Heart right ventricle (tissue), 16 donors: ENCODE measurements at places on chromosomes 16 and 17. TPM values are rescaled to one million over a fixed set of nuclear protein-coding genes. Genes with fewer than 3 reads are reported as not detected.

DNA sequence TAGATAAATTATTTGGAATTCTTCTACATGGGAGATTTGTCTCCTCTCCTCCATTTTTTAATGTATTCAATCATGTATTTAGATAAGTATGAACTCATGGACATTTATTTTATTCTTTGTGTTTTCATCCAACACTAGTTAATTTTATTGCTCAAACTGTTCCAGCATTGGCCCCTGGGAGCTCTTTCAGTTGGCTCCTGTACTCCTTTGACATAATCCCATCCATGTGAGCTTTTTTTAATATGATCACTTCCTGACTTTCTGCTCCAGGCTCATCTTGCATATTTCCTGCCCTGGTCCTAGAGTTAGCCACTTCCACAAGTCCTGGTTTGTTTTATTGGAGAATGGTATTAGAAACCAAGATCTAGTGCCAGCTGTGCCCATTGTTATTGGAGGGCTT is 419.0 kb upstream of the CDH11 start:
- no peak overlapping the region for H3K4me3 ChIP-seq
- no peaks in the 10 kb centered on the region for H3K4me1 ChIP-seq
- DNase-seq, result no peak
- H3K27me3 ChIP-seq, result no peaks in the 10 kb centered on the region
- no peaks in the 10 kb centered on the region for H3K36me3 ChIP-seq

GRCh38 chr17:68886401-68886800 is 68.8 kb downstream of the ABCA8 start:
- no peak overlapping the region for H3K27ac ChIP-seq
- no peak overlapping the region for H3K4me3 ChIP-seq
- H3K4me1 ChIP-seq, result no peaks in the 10 kb centered on the region
- no peak for DNase-seq

OR4D1 gene
- total RNA-seq, result not detected

DNA sequence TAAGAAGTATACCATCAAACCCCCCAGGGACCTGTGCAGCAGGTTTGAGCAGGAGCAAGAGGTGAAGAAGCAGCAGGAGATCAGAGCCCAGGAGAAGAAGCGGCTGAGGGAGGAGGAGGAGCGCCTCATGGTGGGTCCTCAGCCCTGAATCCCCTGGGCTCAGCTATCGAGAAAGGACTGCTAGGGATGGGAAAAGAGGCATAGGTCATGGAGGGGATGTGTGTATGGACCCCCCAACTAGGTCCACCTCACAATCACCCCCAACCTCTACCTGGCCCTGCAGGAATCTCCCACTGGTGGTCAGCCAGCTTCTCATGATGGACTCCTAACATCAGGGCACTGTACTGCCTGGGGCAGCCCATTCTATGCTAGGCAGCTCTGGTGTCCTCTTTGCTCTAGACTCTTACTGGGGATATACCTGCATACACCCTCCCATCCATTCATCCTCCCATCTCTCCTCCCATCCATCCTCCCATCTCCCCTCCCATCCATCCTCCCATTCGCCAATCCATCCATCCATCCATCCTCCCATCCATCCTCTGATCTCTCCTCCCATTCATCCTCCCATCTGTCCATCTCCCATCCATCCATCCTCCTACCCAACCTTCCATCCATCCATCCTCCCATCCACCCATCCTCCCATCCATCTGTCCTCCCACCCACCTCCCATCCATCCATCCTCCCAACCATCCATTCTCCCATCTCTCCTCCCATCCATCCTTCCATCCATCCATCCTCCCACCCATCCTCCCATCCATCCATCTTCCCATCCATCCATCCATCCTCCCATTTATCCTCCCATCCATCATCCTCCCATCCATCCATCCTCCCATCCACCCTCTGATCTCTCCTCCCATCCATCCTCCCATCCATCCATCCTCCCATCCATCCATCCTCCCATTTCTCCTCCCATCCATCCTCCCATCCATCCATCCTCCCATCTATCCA is 10.6 kb downstream of the DRC7 start:
- no peaks in the 10 kb centered on the region for H3K4me1 ChIP-seq
- H3K27me3 ChIP-seq, result no peaks in the 10 kb centered on the region
- no peak overlapping the region for H3K27ac ChIP-seq
- DNase-seq, result no peak
- H3K4me3 ChIP-seq, result no peak overlapping the region

CHST4 gene
- total RNA-seq, result not detected

DNA sequence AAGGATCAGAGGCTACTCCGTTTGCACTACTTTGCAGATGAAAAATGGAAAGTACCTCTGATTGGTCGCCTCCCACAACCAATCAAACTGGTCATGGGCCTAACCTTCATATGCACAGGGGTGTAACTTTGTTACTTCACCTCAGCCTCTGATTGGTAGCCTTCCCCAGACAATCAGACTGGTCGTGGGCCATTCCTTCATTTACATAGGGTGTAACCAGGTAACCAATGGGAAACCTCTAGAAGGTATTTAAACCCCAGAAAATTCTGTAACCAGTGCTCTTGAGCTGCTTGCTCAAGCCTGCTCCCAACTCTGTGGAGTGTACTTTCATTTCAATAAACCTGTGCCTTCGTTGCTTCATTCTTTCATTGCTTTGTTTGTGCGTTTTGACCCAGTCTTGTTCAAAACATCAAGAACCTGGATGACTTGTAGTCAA is 39.2 kb upstream of the USP22 start:
- no peak for DNase-seq
- H3K27ac ChIP-seq, result no peak overlapping the region
- H3K36me3 ChIP-seq, result no peaks in the 10 kb centered on the region
- H3K4me1 ChIP-seq, result no peaks in the 10 kb centered on the region

DNA sequence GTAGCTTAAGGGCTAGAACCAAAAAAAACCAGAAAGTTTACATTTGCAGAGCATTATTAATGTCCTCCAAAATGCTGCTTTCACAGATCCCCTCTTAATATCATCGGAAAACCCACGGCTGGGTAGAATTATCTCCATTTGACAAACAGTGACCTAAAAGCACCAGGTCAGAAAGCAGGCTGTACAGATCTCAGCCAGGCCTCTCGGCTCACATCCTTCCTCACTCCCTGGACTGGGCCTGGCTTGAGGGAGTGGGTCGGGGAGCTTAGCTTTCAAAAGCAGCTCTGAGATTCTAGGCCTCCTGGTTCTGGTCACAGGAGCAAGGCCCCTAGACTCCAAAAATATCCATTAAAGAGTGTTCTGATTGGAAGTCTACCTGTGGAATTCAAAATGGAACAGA is 9.1 kb upstream of the SLC12A3 start:
- H3K4me3 ChIP-seq, result no peak overlapping the region
- no peaks in the 10 kb centered on the region for H3K36me3 ChIP-seq
- H3K4me1 ChIP-seq, result no peaks in the 10 kb centered on the region
- DNase-seq, result no peak
- no peak overlapping the region for H3K27ac ChIP-seq

DNA sequence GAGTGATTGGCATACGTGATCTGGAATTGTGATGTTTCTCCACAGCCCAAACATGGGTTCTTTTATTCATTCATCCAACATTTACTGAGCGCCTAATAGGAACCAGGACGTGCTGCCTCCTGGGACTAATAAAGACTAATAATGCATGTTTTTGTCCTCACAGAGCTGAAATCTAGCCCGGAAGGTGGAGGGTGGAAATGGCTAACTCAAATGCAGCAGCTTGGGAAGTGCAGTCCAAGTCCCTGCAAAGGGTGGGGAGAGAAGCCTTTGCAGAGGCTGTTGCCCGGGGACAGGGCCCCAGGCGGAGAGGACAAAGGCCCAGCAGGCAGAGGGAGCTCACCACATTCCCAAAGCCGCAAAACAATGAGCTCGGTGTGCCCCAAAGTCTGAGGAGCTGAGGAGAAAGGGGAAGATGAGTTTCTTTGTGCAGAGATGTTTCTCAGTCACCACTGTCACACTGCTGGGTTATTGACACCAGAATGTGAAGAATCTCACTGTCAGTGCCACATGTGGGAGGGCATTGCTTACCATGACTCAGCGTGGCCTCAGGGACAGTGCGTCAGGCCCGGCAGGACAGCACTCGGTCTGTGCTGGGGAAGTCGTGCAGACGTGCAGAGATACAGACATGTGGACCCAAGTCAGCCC is 118.2 kb upstream of the CHMP6 start:
- peaks cover 10% of the 10 kb centered on the region for H3K36me3 ChIP-seq
- H3K27ac ChIP-seq, result no peak overlapping the region
- H3K27me3 ChIP-seq, result no peaks in the 10 kb centered on the region

EMP2 gene
- 54.6 TPM for total RNA-seq

LDHD gene
- 93.1 TPM for total RNA-seq

SLC6A2 gene
- total RNA-seq, result not detected

ATF7IP2 gene
- total RNA-seq, result 34.0 TPM

NDE1 gene
- total RNA-seq, result 24.5 TPM

- H3K4me3 ChIP-seq, result no peak overlapping the region
- no peak for DNase-seq
- peak overlapping the region; percentile 66 for H3K27ac ChIP-seq
Measured at GRCh38 chr17:63645775-63646487, 23.7 kb downstream of the MAP3K3 start.

DNA sequence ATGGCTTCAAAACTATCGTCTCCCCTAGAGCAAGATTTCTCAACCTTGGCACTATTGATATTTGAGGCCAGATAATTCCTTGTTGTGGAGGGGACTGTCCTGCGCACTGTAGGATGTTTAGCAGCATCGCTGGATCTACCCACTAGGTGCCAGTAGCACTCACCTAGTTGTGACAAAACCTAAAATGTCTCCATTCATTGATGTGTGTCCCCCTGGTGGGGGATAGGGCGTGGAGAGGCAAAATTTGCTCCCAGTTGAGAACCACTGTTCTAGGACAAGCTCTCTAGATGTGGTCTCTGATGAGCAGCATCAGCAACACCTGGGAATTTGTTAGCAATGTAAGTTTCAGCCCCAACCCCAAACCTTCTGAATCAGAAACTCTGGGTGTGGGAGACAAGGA is 259.0 kb downstream of the XYLT1 start:
- no peaks in the 10 kb centered on the region for H3K4me1 ChIP-seq
- DNase-seq, result no peak
- H3K4me3 ChIP-seq, result no peak overlapping the region
- no peaks in the 10 kb centered on the region for H3K36me3 ChIP-seq
- H3K27me3 ChIP-seq, result no peaks in the 10 kb centered on the region

CRK gene
- 46.4 TPM for total RNA-seq

DNA sequence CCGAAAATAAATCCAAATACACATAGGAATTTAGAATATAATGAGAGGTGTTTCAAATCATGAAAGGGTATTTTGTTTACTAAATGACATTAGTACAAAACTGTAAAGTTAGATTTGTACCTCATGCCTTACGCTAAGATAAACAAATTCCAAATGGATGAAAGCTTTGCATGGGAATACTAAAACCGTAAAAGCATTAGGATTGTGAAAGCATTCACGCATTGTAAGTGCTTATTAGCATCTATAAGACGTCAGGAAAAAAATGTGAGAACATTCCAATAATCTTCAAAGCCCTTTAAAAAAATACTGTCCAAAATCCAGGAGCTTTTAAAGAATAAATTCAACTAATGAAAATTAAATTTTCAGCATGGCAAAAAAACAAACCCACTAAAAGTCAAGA is 24.8 kb upstream of the ALOX15 start:
- no peaks in the 10 kb centered on the region for H3K4me1 ChIP-seq
- H3K27me3 ChIP-seq, result no peaks in the 10 kb centered on the region
- no peak overlapping the region for H3K4me3 ChIP-seq
- no peak overlapping the region for H3K27ac ChIP-seq

DNA sequence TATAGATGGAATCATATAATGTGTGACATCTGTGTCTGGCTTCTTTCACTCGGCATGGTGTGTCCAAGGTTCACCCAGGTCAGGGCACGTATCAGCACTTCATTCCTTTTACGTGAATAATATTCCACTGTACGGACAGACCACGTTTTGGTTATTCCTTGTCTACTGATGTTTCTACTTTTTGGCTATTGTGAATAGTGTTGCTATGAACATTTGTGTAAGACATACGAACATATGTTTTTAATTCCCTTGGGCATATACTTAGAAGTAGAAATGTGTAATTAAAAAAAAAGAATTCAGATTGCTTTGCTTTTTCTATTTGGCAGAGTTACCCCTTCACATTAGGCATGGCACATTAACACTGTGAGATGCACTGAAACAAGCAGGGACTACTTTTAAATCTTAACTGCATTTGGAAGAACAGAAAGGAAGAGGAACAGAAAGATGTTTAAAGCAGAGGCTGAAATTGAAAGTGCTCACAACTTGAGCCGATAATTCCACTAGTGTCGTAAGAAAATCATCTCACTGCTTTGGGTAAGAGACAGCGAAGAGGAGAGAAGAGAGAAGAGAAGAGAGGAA is 105.3 kb downstream of the VPS53 start:
- no peak overlapping the region for H3K27ac ChIP-seq
- H3K4me1 ChIP-seq, result no peaks in the 10 kb centered on the region
- no peaks in the 10 kb centered on the region for H3K27me3 ChIP-seq
- H3K36me3 ChIP-seq, result no peaks in the 10 kb centered on the region
- no peak for DNase-seq

DNA sequence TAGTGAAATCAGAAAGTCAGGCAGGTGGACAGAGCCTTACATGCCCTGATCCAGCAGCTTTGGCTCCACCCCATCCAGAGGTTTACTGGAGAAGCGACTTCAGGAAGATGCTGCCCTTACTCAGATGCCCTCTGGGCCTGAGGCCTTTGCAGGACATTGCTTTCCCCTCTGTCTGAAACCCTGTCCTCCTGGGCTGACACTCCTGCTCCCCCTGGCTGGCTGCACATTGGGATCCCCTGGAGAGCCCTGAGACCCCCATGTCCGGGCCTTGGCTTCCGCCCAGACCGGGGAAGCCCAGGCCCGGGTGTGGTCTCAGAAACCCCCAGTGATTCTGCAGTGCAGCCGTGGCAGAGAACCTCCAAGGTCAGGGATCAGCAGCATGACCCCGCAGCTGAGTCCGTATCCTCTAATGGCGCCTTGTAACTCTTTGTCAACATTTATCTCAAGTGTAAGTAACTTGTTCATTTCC is 36.6 kb downstream of the BCO1 start:
- no peak for DNase-seq
- H3K4me1 ChIP-seq, result no peaks in the 10 kb centered on the region
- no peaks in the 10 kb centered on the region for H3K36me3 ChIP-seq
- H3K27ac ChIP-seq, result no peak overlapping the region

DNA sequence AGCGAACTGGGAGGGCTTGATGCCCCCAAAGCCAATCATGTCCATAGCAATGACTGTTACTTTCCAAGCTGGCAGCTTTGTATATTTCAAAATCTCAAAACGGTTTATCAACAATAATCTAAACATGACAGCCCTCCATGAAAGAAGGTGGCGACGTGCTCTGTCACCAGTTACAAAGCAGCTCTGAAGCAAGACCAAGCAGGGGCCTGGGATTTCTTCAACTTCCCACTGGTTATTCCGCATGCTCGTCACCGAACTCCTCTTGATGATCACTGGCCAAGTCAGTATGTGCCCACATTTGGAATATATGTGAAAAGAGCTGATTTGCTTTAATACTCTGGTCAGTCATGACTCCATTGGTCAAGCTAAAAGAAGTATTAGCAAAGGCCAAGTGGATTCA is 175.6 kb downstream of the VPS53 start:
- H3K27me3 ChIP-seq, result no peaks in the 10 kb centered on the region
- H3K27ac ChIP-seq, result peak overlapping the region; percentile 19
- peaks cover 10% of the 10 kb centered on the region for H3K4me1 ChIP-seq
- no peak overlapping the region for H3K4me3 ChIP-seq
- DNase-seq, result no peak

GRCh38 chr16:8948831-8949230 is 14.9 kb downstream of the USP7 start:
- H3K36me3 ChIP-seq, result no peaks in the 10 kb centered on the region
- no peaks in the 10 kb centered on the region for H3K27me3 ChIP-seq
- no peak overlapping the region for H3K4me3 ChIP-seq
- DNase-seq, result no peak
- peaks cover 88% of the 10 kb centered on the region for H3K4me1 ChIP-seq
